Activated effector memory CD4-positive, alpha-beta T cell treated with anti-CD3 and anti-CD28 coated beads, Interleukin-2, amount 50 U/mL, for 16 hours (primary cell): ENCODE measurements at places on chromosomes 6 and 20.

DNA sequence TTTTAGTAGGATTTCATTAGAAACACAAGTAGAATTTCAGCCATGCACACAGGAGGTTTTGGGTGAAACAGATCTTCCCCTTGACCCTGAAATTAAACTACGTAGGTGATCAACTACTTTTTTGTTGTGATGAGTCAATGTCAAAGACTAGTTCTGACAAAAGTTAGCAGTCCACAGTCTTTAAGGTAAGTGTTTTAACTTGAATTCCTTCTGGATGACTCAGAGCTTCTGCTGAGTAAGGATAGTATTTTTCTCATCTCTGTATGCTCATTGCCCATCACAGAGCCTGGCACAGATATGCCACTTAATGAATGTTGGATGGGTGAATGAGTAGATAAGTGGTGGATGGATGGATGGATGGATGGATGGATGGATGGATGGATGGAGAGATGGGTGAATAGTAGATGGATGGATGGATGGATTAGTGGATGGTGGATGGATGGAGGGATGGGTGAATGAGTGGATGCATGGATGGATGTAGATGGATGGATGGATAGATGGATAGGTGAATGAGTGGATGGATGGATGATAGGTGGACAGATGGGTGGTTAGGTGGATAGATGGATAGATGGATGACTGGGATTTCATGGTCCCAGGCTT, 165.3 kb downstream of the ZMYND8 start:
- no peak for DNase-seq

DNA sequence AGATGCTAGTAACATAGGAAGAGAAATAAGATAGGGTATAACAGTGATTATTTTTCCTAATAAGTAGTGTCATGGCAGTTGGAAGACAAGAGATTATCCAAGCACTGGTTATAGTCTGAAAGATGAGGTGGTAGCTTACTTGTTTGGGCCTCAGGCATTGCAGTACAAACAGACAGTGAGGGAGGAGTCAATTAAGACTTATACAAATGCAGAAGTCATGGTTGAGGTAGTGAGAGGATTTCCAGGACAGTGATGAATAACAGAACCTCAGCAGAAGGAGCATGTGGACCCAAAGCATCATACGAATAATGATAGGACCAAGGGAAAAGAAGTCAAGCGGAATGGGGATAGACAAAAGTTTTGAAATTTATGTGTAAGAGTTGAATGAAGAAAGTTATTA, 53.5 kb downstream of the HCRTR2 start:
- no peak for DNase-seq

DNA sequence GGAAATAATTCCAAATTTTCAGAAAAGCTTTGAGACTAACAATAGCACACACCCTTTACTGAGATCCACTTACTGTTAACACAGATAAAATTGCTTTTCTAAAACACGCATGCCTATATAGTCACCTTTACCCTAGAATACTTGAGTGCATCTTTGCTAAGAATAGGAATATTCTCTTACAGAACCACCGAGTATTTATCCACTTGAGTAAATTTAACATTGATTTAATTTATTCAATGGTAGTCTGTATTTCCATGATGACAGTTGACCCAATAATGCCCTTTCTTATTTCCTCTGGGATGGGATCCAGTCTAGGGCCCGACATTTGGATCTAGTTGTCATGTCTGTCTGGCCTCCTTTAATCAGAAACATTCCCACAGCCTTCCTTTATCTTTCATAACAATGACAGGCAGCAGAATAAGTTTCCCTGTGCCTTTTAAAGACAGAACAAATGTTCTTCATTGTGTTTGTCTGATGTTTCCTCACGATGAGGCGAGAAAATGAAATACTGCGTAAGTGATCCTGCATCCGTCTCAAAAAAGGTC, 56.6 kb upstream of the ERVFRD-1 start:
- no peak for DNase-seq

DNA sequence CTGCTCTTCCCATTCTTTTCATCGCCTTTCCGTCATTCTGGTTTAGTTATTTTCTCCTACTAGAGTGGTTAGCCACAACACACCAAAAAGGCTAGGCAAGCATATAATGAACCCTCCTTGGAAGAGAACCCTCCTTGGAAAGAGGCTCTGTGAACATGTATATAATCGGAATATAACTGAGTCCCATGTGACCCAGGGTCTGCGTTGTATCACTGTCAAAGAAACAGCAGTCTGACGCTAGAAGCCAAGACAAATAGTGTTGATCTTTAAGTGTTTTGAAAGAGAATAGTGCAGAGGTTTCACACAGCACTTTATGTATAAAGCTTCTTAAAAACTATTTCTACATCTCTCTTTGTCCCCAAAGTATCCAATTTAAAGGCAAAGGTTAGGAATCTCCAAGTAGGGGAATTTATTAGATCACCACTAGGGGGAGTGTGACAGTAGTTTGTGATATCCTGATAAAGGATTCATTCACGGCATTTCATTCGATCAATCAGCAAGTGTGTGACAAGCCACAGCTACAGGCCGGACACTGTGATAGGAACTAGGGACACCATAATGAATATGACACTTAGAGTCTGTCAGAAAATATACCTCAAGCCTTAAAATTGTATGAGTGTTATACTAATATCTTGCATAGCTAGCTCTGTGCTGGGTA, 395.3 kb downstream of the CD109 start:
- DNase-seq = no peak

- DNase-seq = no peak
Observed at GRCh38 chr6:1997702-1998101, 247.7 kb downstream of the GMDS start.

DNA sequence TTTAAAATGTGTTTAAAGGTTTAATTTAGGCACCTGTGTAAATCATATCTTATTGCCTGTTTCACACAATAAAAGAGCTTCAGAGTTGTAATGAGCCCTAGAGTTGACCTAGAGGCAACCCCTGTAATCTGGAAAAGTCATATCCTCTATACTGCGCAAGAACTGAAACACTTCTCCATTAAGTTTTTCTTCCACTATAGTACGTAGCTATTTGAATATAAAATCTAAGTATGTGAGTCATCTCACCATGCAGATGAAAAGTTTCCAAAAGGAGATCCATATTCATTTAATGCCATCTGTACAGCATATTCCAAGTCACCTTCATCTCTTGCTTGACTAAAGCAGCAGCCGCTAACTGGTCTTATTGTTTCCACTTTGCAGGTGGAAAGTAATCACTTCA, 26.0 kb upstream of the TAAR1 start:
- DNase-seq = no peak

- DNase-seq = no peak
Observed at GRCh38 chr6:139490482-139490881, 116.0 kb upstream of the CITED2 start.

DNA sequence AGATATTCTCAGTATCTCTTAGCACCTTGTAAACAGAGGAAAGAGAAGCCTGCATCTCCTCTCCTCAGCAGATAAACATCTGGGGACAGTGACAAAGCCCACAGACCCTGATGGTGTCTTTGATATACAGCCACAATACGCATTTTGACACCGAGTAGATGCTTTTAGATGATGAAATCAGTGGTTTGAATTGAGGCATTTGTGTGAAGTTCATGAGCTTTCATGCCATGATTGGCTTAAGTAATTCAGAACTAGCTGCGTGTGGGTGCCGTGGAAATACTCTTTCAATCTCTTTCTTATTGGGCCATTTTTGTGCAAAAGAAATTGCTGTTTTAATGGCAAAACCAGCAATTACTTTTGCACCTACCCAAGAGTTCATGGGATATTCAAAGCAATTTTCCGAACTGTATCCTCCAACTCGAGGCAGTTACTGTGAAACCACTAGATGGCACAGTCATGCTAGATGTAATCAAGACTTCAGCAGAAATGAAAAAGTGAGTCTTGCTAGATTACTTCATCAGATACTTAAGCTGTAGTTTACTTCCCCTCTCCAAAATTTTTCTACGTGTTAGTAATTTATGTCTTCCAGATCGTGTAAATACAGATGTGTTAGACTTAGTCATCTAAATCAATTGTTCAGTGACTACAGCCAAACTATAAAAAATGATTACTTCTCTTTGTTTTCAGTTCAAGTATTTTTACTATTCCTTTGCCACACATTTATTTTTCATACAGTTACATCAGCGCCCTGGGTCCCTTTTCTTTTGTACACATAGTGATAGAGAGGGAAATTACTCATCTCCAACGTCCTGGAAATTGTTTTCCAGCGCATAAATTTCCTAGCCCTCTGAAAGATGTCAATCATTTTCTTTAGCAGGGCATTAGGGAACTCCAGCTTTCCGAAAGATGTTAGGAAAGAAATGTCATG, 49.4 kb downstream of the IYD start:
- no peak for DNase-seq

- DNase-seq = no peak
Observed at GRCh38 chr6:134007077-134007476, 45.3 kb downstream of the SLC2A12 start.

DNA sequence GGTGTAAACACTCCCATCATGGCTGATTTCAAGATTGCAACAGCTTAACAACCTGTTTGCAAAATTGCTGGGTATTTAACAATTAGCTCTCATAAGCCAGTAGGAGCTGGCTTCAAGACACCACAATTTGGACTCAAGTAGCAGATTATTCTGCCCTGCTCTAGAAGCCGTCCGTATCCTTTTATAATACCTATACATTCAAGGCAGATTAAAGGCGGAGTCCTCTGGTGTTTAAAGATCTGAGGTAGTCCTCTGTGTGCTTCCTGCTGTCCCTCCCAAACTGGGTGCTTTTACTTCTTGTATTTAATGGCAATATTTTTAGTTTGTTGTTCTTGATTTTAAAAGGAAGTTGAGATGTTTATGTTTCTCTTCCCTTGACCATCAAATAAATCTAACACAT, 62.2 kb upstream of the SOX4 start:
- no peak for DNase-seq

DNA sequence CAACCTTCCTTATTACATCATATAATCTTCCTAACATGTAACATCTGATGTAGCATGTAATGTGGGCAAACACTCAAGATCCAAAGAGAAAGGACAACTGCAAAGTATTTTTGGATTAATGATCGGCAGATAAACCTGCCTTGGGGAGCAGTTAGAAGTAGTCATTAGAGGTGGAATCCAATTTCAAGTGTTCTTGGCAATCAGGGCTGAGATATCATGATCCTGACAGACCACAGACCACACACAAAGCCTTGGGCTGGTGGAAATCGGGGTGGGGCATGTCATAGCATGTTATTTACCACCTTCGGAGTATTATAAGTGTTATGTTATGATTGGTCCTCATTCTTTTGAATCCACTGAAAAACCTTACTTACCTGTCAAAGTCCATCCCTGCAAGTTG, 16.3 kb downstream of the NCOA5 start:
- no peak for DNase-seq

- no peak for DNase-seq
Observed at GRCh38 chr6:159039885-159040258, 4.9 kb downstream of the TAGAP start.

DNA sequence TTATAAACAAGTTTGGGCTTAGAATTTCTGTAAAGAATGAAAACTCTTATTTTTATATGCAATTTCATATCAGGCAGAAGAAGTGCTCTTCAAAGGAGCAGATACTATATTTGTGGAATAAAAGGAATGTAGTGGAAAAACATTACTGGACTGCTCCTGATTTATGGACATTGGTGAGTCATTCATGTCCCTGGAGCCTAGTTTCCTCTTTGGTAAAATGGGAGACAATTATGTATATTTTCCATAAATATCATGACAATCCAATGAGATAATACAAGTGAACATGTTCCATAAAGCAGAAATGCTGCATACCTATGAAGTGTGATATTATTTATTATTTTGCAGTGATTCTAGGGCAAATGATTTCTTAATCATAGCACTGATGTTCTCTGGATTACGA, 445.8 kb upstream of the CITED2 start:
- no peak for DNase-seq

- no peak for DNase-seq
Observed at GRCh38 chr6:137552146-137552545, 58.0 kb upstream of the OLIG3 start.

DNA sequence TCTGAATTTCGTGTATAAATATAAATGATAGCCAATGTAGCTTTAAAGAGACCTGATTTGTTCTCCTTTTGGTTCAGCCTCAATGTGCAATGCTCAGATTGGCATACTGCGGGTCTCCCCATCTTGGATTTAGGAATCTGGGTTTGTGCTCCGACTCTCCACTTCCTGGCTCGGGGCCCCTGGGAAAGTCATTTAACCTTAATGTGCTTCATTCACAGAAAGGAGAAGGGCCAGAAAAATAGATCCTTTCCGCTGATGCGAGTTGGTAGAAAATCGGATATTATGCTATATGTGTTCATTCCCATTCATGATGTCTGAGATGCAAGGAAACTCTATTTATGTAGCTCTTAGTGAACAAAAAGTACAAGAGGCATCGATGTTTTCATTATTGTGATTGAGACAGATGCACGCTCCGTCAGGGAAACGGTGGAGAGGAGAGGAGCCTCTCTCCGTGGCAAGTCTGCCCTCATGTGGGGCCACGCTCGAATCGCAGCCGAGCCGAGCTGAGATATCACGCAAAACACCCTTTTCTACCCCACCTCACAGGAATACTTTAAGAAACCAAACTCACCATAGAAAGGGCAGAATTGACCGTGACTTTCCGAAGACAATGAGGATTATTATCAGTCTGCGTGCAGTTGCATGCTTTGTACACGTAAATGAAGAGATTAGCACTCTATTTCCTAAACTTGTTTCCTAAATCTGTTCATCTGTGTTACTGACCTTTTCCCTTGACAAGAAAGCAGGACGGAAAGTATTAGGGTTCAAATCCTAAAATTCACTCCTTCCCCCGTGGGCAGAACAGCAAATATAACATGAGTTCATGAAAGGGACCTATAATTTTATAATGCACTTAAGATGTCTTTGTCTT, 136.6 kb downstream of the COL9A1 start:
- DNase-seq = peak; percentile 67

- no peak for DNase-seq
Observed at GRCh38 chr6:83597051-83597450, 84.7 kb downstream of the PRSS35 start.

DNA sequence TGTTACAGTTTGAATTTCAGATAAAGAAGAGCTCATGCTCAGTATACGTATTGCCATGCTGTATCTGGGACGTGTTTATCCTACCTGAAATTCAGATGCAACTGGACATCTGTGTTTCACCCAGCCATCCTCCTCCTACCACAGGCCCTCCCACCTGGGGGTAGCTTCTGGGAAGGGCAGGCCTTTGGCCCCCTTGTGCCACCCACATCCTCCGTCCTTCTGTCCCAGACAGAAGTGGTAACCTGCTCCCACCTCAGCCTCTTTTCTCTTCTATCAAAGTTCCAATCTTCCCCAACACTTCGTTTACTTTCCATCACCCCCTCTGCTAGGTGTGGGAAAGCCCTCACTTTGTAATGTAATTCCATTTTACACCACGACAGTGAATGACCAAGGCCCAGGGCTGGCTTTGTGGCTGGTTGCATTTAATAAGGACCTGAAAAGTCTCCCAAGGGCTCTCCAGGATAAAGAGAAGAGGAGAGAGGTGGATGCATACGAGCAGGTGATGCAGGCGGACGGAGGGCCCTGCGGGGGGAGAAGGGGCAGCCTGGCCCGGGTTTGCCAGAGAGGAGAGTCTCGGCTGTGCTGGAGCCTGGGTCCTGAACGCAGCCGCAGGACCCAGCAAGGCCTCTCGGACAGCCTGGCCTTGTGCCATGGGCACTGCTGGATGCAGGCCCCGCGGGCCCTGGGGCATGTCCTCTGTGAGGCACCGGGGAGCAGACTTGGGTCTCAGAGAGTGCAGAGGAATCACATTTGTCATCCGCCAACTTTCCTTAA, 98.4 kb downstream of the PSMB1 start:
- DNase-seq = no peak
